ENCODE measurements at places on chromosomes 12 and 14. TPM values are rescaled to one million over a fixed set of nuclear protein-coding genes. Genes with fewer than 3 reads are reported as not detected.
A peak's percentile ranks its signal among the peaks of the same experiment; 100 is the strongest.

The PTPN6 gene
- total RNA-seq: 371 TPM

The ASB2 gene
- total RNA-seq: 3.1 TPM

The SRRM4 gene
- total RNA-seq: not detected

The SPSB2 gene
- 14.4 TPM for total RNA-seq

The PSMB11 gene
- total RNA-seq: not detected

The CLEC6A gene
- not detected for total RNA-seq

The DPF3 gene
- 4.3 TPM for total RNA-seq

The ALX1 gene
- not detected for total RNA-seq

The EXOC3L4 gene
- total RNA-seq: not detected

The SLCO1A2 gene
- not detected for total RNA-seq

The ABCC9 gene
- total RNA-seq: not detected

The C12orf54 gene
- total RNA-seq: not detected

The CLEC12A gene
- total RNA-seq: not detected

The RNU4-1 gene
- total RNA-seq: 3,997 TPM

- no peak overlapping the region for H3K27ac ChIP-seq
- no peak overlapping the region for H3K4me3 ChIP-seq
- no peaks in the 10 kb centered on the region for H3K36me3 ChIP-seq
- no peaks in the 10 kb centered on the region for H3K27me3 ChIP-seq
- DNase-seq: no peak
- H3K4me1 ChIP-seq: no peaks in the 10 kb centered on the region
These were observed 378.7 kb downstream of the PRKD1 start for GRCh38 chr14:29548948-29549370.

GRCh38 chr14:75523771-75524171 is 1.5 kb downstream of the BATF start:
- peaks cover 86% of the 10 kb centered on the region for H3K4me1 ChIP-seq
- no peak for DNase-seq
- peak overlapping the region; percentile 100 for H3K4me3 ChIP-seq
- peaks cover 71% of the 10 kb centered on the region for H3K36me3 ChIP-seq
- no peaks in the 10 kb centered on the region for H3K27me3 ChIP-seq

GRCh38 chr14:97757491-97757890 is 960.3 kb downstream of the VRK1 start:
- no peak for DNase-seq
- no peak overlapping the region for H3K4me3 ChIP-seq
- no peaks in the 10 kb centered on the region for H3K36me3 ChIP-seq

GRCh38 chr14:32824195-32824594 is 114.5 kb upstream of the NPAS3 start:
- DNase-seq: no peak
- no peaks in the 10 kb centered on the region for H3K36me3 ChIP-seq
- H3K27me3 ChIP-seq: no peaks in the 10 kb centered on the region
- no peaks in the 10 kb centered on the region for H3K4me1 ChIP-seq

DNA sequence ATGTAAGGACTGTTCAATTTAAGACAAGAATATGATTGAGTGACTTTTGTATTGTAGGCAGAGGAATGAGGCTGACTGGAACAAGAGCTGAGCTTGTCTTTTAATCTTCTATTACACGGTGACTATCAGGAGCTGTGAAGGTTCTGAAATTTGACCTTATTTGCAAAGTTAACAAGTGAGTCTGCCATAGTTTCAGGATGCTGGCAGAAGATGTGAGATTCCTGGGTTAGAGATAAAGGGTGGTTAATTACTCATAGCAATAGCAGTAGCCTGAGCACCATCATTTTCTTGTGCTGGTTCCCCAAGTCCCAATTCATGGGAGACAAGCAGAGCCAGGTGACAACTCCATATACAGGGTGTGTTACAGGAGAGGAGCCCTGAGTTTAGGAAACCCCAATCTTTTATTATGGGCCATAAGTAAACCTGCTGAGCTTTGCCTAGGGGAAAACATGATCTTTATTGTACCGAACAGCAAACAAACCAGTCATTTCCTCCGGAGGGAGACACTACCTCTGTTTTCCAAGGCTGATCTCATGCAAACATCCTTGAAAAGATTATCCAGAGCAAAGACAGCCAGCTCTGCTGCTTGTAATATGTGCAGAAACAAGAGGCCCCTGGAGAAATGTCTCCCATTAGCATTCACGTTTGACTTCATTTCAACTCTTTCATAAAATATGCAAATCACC is 51.7 kb upstream of the DDX11 start:
- no peaks in the 10 kb centered on the region for H3K36me3 ChIP-seq
- no peak overlapping the region for H3K4me3 ChIP-seq
- no peaks in the 10 kb centered on the region for H3K4me1 ChIP-seq
- no peak for DNase-seq
- no peak overlapping the region for H3K27ac ChIP-seq

- H3K4me3 ChIP-seq: no peak overlapping the region
- H3K36me3 ChIP-seq: peaks cover 50% of the 10 kb centered on the region
- H3K27me3 ChIP-seq: no peaks in the 10 kb centered on the region
- peaks cover 21% of the 10 kb centered on the region for H3K4me1 ChIP-seq
These were observed 58.7 kb downstream of the SSH1 start for GRCh38 chr12:108798551-108799221.

GRCh38 chr12:958588-959123 is 9.2 kb upstream of the RAD52 start:
- H3K27me3 ChIP-seq: no peaks in the 10 kb centered on the region
- H3K4me1 ChIP-seq: peaks cover 8% of the 10 kb centered on the region
- H3K27ac ChIP-seq: peak overlapping the region; percentile 20
- peak overlapping the region; percentile 4 for H3K4me3 ChIP-seq
- H3K36me3 ChIP-seq: no peaks in the 10 kb centered on the region

- no peaks in the 10 kb centered on the region for H3K27me3 ChIP-seq
- no peak for DNase-seq
- H3K36me3 ChIP-seq: peaks cover 52% of the 10 kb centered on the region
- no peak overlapping the region for H3K27ac ChIP-seq
- no peaks in the 10 kb centered on the region for H3K4me1 ChIP-seq
These were observed 35.6 kb downstream of the SCFD1 start for GRCh38 chr14:30657606-30658163.

GRCh38 chr14:20772650-20773049 is 4.4 kb downstream of the EDDM3B start:
- no peak for DNase-seq
- no peaks in the 10 kb centered on the region for H3K27me3 ChIP-seq
- H3K27ac ChIP-seq: no peak overlapping the region
- H3K4me1 ChIP-seq: no peaks in the 10 kb centered on the region
- H3K4me3 ChIP-seq: no peak overlapping the region
- H3K36me3 ChIP-seq: no peaks in the 10 kb centered on the region

GRCh38 chr12:93766796-93767523 is 89.8 kb downstream of the CRADD start:
- no peak for DNase-seq
- no peak overlapping the region for H3K27ac ChIP-seq
- H3K4me3 ChIP-seq: no peak overlapping the region
- H3K4me1 ChIP-seq: peaks cover 18% of the 10 kb centered on the region
- H3K36me3 ChIP-seq: no peaks in the 10 kb centered on the region
- H3K27me3 ChIP-seq: no peaks in the 10 kb centered on the region

- H3K27me3 ChIP-seq: peaks cover 10% of the 10 kb centered on the region
- no peaks in the 10 kb centered on the region for H3K36me3 ChIP-seq
- H3K4me1 ChIP-seq: peaks cover 35% of the 10 kb centered on the region
- DNase-seq: no peak
These were observed at the start of gene RNASE1 for GRCh38 chr14:20802341-20803084. RNASE1 (minus strand) TSS chr14:20802844; CDS start chr14:20802068, 776 bp downstream.

DNA sequence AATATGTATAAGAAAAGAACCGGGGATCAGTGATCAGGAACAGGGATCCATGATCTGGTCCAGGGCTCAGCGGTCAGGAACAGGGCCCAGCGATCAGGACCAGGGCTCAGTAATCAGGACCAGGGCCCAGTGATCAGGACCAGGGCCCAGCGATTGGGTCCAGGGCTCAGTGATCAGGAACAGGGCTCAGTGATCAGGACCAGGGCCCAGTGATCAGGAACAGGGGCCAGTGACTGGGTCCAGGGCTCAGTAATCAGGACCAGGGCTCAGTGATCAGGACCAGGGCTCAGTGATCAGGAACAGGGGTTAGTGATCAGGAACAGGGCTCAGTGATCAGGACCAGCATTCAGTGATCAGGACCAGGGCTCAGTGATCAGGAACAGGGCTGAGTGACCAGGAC is 56.3 kb downstream of the TMEM121 start:
- H3K27me3 ChIP-seq: no peaks in the 10 kb centered on the region
- peaks cover 56% of the 10 kb centered on the region for H3K4me1 ChIP-seq
- no peaks in the 10 kb centered on the region for H3K36me3 ChIP-seq
- H3K27ac ChIP-seq: peak overlapping the region; percentile 99
- peak; percentile 14 for DNase-seq

DNA sequence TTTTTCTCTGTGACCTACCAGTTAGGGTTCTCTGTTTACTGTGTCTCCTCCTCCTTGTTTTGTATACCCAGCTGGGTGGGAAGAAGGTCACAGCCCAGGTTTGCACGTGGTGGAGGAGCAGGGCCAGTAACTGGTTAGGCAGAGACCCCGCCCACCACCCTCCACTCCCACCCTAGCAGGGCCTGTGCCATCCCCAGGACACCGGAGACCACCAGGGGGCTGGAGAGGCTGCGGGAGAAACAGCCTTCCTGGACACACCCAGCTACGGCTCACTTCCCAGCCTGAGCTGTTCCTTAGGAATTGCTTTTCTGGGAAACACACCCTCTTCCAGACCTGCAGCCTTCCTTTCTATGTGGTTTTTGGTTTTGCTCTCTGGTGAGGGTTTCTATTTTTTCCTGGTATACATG is 21.1 kb downstream of the BDKRB2 start:
- H3K27ac ChIP-seq: no peak overlapping the region
- DNase-seq: no peak
- H3K27me3 ChIP-seq: peaks cover 10% of the 10 kb centered on the region
- no peak overlapping the region for H3K4me3 ChIP-seq
- no peaks in the 10 kb centered on the region for H3K36me3 ChIP-seq
- H3K4me1 ChIP-seq: no peaks in the 10 kb centered on the region

DNA sequence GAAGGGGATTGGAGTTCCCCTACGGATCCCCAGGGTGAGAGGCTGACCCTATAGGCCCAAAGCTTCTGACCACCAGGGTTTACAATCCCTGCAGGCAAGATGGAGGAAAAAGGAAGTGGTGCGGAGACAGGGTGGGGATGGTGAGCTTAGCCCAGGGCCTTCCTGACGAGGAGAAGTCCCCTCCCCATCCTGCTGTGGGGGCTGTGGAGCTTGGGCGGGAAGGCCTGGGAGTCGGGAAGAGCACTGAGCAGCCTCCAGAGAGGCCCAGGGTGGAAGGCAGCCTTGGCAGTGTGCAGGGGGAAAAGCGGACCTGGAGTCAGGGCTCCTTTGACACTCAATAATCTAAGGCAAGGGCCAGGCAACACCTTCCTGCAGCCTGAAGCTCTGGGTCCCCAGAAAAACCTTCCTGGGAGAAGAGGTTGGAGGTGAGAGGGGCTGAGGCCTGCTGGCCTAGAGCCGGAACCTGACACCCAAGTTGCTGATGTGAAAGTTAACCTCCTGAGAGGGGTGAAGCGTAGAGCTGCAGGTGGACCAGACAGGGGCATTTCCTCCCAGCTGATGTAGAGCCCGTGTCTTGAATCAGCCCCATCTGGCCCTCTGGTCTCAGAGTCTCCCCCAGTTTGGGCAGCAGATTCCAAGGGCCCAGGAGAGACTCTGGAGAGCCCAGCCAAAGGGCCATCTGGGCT is 6.0 kb downstream of the HDAC7 start:
- peak; percentile 37 for DNase-seq
- H3K27ac ChIP-seq: peak overlapping the region; percentile 99
- peaks cover 5% of the 10 kb centered on the region for H3K36me3 ChIP-seq
- no peaks in the 10 kb centered on the region for H3K27me3 ChIP-seq
- H3K4me3 ChIP-seq: peak overlapping the region; percentile 84

DNA sequence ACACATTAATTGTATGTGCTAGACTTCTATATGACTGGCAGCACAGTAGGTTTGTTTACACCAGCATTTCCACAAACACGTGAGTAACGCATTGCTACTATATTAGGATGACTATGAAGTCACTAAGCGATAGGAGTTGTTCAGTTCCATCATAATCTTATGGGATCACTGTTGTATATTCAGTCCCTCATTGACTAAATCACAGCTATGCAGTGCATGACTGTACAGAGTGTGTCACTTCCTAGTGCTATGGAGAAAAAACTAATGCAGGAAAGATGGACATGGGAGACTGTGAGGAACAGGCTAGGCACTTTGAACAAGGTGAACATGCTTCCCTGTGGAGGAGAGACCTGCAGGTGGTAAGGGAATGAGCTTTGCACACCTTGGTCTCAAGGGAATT is 259.8 kb downstream of the NUAK1 start:
- H3K4me1 ChIP-seq: no peaks in the 10 kb centered on the region
- no peak overlapping the region for H3K27ac ChIP-seq

DNA sequence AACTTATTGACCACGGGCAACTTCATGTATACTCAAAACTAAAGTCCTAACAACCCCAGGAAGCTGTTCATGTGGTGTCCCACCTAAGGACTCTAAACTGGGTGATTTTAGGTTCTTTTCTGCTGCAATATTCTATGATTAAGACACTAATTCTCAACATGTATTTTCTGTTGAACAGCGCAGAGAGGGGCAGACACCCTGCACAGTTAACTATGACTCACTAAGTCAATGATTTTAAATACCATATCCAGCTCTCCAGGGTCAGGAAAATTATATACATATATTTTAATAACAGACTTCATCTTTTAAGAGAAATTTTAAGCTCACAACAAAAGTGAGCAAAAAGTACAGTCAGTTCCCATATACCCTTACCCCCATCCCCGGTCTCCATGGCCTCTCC is 85.0 kb downstream of the FOXN3 start:
- no peaks in the 10 kb centered on the region for H3K27me3 ChIP-seq
- H3K27ac ChIP-seq: peak overlapping the region; percentile 79
- H3K4me1 ChIP-seq: peaks cover 59% of the 10 kb centered on the region
- DNase-seq: no peak
- H3K36me3 ChIP-seq: peaks cover 14% of the 10 kb centered on the region

DNA sequence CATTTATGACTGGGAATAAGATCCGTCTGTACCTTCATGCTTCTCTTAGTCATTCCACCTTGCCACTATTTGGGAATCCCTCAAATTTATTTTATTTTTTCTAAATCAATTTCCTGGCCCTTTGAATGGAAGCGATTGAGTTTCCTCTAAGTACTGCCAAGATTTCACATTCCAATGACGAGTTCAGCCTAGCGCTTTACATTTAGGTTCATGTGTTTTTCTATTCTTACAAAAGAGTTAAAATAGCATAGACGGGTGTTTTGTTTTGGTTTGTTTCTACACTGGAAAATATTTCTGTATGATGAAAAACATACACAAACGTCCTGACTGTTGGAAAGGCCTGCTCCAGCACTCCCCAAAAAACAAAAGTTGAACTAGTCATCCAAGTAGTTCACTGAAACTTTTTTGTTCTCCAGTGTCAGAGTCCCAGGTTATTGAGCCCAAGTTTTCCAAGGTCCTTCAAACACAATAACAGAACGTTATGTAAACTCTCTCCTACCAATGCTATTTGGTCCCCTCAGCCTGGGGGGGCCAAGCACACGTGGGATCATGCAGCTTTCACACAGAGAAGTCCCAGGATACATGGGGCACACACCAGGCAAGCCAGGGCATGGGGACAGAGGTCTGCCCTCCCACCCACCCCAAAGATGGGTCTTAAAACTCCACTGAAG is 74.8 kb upstream of the FOXN3 start:
- H3K4me1 ChIP-seq: peaks cover 26% of the 10 kb centered on the region
- no peak overlapping the region for H3K27ac ChIP-seq
- DNase-seq: no peak
- H3K36me3 ChIP-seq: no peaks in the 10 kb centered on the region
- no peak overlapping the region for H3K4me3 ChIP-seq

Measured in activated B cell treated with CpG ODN at 0.5 μM for 24 hours (primary cell).